ENCODE measurements at places on chromosomes 4 and X.

- DNase-seq = no peak
Measured at GRCh38 chrX:19840899-19841648, 46.3 kb downstream of the SH3KBP1 start.

DNA sequence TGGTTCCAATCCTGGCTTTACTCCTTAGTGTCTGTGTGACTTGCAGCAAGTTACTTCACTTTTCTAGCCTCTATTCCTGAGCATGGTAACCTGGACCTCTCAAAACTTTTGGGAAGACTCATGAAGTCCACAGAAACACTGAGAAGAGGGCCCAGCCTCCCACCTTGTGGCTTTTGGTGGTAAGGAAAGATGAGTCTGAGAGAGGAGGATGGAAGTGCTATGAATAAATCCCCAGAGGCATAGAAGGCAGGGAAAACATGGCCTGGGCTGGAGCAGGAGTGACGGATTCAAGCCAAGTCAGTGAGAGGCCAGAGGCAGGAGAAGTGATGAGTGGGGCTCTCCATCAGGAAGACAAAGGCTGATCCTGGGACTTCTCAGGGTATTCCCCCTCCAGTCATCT lies 10.9 kb upstream of the MAGEA4 start:
- no peak for DNase-seq

- no peak for DNase-seq
Measured at GRCh38 chrX:10518073-10518472, 102.3 kb downstream of the MID1 start.

DNA sequence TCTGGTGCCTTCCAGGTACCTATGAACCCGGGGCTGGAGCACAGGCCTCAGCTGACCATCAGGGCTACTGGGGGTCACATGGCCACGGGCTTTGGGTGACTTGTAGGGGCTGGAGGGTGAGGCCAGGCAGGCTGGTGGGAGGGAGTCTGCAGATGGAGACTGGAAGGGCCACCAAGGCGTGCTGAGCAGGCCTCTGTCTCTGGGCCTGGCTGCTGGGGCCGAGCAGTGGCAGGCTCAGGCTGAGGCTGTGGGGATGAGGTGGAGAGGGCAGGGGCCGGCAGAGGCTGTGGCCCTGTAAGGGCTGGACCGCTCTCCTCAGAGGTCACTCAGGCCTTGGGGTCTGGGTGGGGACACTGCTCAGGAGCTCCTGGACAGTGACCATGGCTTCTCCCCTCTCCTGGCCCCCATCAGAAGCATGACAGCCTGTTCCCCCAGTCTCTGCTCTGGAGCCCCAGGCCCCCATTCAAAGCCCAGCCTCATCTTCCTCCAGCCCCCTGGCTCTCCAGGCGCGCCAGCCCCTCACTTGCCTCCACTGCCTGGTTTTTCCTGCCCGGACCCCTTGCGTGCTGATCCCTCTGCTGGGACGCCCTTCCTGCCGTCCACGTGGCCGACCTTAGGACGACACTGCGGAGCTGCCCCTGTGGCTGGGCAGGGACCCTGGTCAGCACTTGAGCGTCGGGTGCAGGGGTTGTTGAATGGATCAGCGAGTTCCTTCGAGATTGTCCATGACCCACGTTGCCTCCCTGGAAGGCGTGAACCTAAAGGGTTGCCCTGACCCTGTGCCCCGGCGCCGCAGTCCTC lies 11.1 kb upstream of the NAT8L start:
- no peak for DNase-seq
